SJCRH30 (cell line): ENCODE measurements at places on chromosomes 2 and 18.

- no peak for DNase-seq
Measured at GRCh38 chr2:54077088-54077900, 38.1 kb upstream of the ACYP2 start.

DNA sequence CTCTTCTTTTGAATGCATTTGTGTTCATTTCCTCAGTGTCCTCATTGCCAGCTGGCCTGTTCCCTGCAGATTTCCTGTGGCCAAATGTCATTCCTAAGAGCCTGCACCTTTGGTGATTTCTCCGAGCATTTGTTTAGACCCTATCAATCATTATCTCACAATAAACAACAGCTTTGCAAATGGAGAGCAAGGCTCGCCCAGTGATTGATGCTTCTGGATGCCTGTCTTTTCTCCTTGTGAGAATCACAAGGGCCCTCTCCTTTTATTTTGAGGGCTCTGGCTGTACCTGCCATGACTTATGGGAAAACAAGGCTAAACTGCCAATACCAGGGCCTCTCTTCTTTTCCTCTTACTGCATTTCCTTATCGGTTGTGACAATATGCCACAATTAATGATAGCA lies 1454.4 kb upstream of the CELF4 start:
- DNase-seq: no peak

DNA sequence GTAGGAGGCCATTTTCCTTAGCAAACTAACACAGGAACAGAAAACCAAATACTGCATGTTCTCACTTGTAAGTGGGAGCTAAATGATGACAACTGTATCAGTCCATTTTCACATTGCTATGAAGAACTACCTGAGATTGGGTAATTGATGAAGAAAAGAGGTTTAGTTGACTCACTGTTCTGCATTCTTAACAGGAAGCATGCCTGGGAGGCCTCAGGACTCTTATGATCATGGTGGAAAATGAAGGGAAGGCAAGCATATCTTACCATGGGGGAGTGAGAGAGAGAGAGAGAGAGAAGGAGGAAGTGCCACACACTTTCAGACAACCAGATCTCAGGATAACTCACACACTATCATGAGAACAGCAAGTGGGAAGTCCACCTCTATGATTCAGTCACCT lies 105.3 kb downstream of the PARD3B start:
- DNase-seq: no peak

DNA sequence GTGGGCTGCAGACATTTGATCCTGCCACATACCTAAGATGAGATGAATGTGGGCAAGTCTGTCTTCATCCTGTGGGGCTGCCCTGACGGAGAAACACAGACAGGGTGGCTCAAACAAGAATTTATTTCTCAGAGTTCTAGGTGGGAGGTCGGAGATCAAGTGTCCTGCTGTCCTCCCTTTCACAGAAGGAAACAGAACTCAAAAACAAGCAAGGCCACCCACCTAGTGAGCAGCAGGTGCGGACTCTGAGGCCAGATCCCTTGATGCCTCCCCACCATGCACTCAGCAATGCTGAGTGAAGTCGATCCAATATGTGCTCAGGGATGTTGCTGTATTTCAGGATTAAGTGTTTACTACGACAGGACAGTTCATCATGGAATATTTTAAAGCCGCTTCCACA lies 63.0 kb upstream of the SNTG2 start:
- peak; percentile 94 for DNase-seq

DNA sequence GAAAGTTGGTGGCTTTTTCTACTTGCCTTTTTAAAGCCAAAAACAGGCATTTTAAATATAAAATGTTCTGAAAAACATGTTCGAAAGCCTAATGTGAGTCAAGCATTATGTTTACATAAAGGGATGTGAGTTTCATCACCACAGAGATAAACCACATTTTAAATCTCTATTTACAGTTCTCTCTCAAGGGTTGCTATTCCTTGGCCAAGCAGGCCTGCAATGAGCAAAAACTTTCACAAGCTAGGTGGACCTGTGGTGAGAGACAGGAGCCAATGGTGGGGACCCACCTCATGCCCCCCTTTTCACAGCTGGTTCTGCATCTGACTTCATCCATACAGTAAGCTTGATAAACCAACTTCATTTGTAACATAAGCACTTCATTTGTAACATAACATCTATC lies 65.1 kb downstream of the CUL3 start:
- DNase-seq: no peak

- DNase-seq: no peak
Measured at GRCh38 chr2:26974352-26974751, 3.9 kb downstream of the MAPRE3 start.

- no peak for DNase-seq
Measured at GRCh38 chr2:227890495-227891079, 19.2 kb downstream of the DAW1 start.

DNA sequence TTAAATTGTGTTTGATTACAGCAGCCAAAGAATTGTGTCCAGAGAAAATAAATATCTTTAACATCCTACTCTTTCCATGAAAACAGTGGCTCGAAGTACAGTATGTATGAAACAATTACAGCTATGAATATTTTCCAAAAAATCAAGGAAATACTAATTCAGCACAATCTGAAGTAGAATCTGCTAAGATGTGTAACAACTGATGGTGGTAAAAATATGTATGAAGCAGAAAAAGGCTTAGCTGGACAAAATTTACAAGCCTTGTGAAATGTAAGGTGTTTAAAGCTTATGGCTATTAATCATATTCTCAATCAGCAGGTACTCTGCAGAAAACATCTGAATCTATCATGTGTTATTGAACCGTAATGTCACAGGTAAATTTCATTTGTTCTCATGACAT lies 16.6 kb downstream of the DYM start:
- no peak for DNase-seq

- DNase-seq: peak; percentile 61
Measured at GRCh38 chr2:68594674-68595492, 48.5 kb upstream of the PROKR1 start.

- DNase-seq: peak; percentile 19
Measured at GRCh38 chr2:205511641-205512040, 170.7 kb upstream of the NRP2 start.

DNA sequence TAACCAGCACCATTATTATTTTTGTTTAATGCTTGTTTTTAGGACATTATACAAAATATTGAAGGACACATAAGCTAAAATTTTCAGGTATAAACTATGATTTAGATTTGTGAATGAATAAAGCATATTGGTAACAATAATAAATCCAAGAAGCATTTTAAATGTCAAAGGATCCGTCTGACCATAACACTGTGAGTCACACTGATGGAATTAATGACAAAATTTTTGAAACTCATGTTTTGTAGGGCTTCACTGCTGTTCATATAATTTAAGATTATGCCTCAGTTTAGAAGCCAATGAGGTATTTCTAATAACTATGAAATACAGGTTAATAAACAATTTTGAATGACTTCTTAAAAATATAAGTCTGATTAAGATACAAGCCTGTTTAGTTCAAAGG lies 124.6 kb downstream of the TMEFF2 start:
- no peak for DNase-seq

DNA sequence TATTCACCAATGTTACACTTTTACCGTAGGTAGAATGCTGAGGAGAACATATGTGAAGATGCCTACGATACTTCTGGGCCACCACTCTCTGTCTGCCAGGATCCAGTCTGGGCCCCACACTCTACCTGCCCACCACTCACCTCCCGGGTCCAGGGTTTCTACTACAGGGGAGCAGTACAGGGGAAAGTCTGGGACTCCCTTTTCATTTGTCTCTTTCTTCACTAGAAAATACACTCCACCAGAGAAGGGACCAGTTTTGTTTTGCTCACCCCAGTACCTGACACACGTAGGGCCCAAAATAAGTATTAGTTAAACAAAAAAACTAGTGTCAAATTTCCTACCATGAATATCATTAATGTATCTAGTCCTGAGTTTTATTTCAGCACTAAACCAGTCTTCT lies 21.1 kb downstream of the KANSL3 start:
- no peak for DNase-seq

GRCh38 chr2:239756790-239757760 lies 268.1 kb downstream of the NDUFA10 start:
- peak; percentile 35 for DNase-seq

- DNase-seq: no peak
Measured at GRCh38 chr18:68121826-68122225, 593.1 kb downstream of the TMX3 start.

- DNase-seq: no peak
Measured at GRCh38 chr2:121284463-121285449, at the start of gene TFCP2L1. Gene TFCP2L1 (minus strand): TSS chr2:121285202. CDS start chr2:121285109, 93 bp downstream.

- DNase-seq: no peak
Measured at GRCh38 chr2:68577183-68577582, 66.2 kb upstream of the PROKR1 start.

- no peak for DNase-seq
Measured at GRCh38 chr2:88865801-88866371, 174.4 kb downstream of the RPIA start.

GRCh38 chr18:61034580-61034979 lies 298.6 kb upstream of the CDH20 start:
- peak; percentile 69 for DNase-seq

- no peak for DNase-seq
Measured at GRCh38 chr2:176833671-176834070, 378.9 kb upstream of the HNRNPA3 start.

DNA sequence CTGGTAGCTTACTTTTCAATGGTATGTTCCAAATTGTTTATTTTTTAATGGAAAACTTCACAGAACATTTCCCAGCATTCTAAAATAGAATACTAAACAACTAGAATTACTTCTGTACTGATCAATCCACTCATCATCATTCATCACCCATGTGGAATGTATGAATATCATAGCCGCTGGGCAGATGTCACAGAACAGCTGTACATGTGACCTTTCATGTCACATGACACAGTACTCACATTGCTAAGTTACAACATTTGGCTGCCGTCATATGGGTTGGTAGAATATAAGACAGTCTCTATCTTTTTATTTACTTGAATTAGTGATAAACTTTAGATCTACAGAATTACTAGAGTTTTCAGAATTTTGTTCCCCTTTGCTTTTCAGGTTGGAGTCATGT lies 387.6 kb downstream of the ZEB2 start:
- no peak for DNase-seq

GRCh38 chr18:70046207-70046606 lies 98.5 kb upstream of the CD226 start:
- no peak for DNase-seq

- DNase-seq: no peak
Measured at GRCh38 chr2:137339051-137339450, 573.7 kb downstream of the THSD7B start.

DNA sequence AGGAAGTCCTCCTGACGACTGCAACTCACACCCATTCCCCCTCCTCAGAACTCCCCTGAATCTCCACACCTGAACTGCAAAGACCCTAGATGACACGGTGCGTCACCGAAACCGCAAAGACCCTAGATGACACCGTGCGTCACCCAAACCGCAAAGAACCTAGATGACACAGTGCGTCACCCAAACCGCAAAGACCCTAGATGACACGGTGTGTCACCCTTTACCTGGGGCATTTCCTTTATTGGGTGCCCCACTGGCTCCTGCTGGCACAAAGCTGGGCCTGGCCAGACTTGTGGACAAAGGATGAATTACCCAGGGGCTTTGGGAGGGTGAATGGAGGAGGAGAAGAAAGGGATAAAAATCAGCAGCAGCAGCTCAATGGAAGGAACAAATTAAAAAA lies 123.8 kb downstream of the CELF4 start:
- DNase-seq: no peak

DNA sequence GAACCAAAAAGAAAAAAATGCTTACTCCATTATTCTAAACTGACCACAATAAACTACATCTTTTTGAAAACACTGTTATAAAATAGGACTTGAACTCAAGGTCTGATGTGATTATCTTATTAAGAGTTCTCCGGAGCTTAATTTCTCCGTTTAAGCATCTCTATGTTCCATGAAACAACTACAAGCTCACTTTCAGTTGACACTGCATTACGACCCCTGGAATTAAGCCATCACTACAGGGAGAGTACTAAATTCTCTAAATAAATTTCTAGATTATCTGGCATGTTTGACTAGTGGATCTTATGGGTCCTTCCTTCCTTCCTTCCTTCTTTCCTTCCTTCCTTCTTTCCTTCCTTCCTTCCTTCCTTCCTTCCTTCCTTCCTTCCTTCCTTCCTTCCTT lies 249.0 kb downstream of the IKZF2 start:
- DNase-seq: no peak

DNA sequence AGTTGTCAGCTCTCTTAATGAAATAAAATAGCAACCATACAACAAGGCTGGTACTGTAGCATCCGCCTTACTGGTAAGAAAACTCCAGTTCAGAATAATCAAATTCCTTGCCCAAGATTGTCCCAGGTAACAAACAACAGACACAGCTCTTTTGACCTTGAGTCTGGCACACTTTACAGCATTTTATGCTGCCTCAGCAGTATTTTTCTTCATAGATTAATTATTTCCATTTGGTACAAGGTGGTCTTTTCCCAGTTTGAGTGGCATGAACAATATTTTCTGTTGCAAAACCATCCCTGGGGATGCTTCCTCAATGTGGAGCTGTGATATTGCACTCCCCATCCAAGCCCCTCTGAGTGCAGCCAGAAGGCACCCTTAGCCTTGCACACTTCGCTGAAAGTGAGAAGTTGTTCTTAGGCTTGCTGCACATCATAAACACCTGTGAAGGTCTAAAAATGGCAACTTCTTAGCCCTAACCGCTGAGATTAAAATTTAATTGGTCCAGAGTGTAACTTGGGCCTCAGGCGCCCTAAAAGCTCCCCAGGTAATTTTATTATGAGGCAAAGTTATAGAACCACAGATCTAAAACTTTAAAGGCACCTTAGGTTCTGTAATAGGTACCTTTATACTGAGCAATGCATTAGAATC lies 523.3 kb downstream of the CMPK2 start:
- DNase-seq: no peak

DNA sequence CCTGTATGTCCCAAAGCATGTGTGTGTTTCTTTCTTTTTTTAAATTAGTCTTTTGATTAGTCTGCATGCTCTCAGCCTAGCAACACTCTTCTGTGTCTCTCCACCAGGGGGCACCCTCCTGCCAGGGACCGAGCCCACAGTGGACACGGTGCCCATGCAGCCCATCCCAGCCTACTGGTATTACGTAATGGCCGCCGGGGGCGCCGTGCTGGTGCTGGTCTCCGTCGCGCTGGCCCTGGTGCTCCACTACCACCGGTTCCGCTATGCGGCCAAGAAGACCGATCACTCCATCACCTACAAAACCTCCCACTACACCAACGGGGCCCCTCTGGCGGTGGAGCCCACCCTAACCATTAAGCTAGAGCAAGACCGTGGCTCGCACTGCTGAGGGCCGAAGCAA lies 93.8 kb downstream of the NRP2 start:
- DNase-seq: peak; percentile 63

GRCh38 chr2:237388036-237388435 lies 25.9 kb downstream of the COL6A3 start:
- no peak for DNase-seq
